ENCODE measurements at places on chromosomes 3 and 15.

DNA sequence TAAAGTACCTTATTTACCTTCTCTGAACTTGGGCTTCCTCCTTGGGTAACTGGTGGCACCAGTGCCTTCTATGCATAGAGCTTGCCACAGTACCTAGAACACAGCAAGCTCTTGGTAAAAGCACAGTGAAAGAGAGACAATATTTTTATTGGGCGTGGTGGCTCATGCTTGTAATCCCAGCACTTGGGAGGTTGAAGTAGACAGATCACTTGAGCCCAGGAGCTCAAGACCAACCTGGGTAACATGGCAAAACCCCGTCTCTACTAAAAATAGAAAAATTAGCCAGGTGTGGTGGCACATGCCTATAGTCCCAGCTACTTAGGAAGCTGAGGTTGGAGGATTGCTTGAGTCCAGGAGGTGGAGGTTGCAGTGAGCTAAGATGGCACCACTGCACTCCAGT lies 285.1 kb downstream of the PTPRG start:
- no peak for DNase-seq

- DNase-seq = no peak
Measured at GRCh38 chr3:157672061-157672460, 168.8 kb upstream of the VEPH1 start.

DNA sequence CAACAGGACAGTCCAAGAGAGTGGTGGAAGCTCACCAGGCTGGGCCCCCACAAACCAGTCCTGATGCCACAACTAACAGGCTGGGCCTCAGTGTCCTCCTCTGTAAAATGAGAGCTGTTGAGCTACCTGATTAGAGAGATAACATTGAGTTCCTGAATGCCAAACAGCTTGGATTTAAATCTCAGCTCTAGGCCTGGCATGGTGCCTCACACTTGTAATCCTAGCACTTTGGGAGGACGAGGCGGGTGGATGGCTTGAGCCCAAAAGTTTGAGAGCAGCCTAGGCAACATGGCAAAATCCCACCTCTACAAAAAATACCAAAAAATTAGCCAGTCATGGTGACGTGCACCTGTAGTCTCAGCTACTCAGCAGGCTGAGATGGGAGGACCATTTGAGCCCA lies 20.1 kb upstream of the TMCC1 start:
- no peak for DNase-seq

GRCh38 chr15:75928680-75929608 lies 25.3 kb downstream of the FBXO22 start:
- no peak for DNase-seq

DNA sequence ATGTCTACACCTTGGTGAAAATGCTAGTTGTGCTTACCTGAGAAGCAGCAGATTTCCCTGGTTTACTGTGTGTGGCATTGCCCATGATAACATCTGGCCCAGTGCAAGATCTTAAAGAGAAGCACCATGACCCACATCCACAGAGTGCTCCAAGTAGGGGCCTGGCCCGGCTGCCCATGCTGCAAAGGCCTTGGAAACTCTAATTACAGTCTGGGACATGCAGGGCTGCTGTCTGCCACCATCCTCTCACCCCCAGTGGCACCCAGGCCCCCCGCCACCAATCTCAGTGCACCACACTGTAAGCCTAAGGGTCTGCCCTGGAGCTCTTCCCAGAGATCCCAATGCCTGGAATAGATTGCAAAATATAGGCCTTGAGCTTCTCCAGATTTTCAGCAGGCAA lies 132.6 kb downstream of the CHDH start:
- no peak for DNase-seq

DNA sequence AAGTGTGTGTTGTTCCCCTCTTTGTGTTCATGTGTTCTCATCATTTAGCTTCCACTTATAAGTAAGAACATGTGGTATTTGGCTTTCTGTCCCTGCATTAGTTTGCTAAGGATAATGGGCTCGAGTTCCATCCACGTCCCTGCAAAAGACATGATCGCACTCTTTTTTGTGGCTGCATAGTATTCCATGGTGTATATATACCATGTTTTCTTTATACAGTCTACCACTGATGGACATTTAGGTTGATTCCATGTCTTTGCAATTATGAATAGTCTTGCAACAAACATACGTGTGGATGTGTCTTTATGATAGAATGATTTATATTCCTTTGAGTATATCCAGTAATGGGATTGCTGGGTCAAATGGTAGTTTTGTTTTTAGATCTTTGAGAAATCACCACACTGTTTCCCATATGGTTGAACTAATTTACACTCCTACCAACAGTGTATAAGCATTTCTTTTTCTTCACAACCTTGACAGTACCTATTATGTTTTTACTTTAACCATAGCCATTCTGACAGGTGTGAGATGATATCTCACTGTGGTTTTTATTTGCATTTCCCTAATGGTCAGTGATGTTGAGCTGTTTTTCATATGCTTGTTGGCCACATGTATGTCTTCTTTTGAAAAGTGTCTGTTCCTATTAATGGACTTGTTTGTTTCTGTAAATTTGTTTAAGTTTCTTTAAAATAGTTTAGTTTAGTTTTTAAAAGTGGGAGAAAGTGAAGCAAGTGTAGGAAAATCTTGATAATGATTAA lies 21.9 kb upstream of the SLC30A4 start:
- DNase-seq = no peak

- no peak for DNase-seq
Measured at GRCh38 chr3:113268311-113268710, 57.0 kb downstream of the BOC start.

DNA sequence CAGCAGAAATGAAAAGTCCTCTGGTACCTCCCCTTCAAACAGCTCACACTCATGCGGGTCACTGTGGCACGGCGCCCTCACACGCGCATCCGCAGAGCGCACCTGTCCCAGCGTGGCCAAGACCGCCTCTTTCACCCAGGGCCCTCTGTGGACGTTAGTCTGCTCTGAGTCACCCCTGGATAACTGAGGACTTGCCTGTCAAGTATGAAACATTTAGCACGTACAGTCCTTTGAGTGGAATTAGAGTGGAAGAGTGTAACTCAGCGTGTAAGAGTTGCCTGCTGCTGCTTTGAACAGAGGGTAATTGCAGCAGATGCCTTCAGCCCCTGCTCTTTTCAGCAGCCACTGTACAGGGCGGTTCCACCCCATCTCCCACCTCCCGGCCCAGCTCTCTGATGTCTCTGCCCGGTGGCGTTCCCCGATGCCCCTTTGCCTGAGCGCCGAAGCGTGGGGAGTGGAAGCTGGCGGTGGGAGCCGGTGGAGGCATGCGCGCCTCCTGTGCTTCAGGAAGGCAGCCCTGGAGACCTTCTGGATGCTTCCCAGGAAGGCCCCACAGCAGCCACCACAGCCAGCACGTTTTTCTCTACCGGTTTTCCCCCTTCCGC lies 23.0 kb downstream of the CPN2 start:
- DNase-seq = no peak

- peak; percentile 25 for DNase-seq
Measured at GRCh38 chr3:62843508-62843907, 31.7 kb downstream of the CADPS start.

DNA sequence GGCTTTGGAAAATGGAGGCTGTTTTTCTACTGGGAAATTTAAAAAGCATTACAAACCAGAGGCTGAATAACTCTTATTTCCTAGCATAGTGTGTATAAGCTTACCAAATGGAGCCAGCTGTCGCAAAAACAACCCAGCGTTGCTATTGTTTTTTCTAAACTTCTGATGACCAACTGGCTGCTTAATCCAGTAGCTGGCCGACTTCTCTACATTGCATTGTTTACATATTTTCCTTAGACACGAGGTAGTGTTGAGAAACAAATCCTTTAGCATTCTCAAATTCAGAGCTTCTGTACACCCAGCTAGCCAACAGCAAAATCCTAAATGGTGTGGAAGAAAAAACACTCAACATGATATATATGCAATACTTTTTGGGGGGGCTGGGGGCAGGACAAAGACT lies 161.0 kb upstream of the ADAMTS9 start:
- DNase-seq = no peak

DNA sequence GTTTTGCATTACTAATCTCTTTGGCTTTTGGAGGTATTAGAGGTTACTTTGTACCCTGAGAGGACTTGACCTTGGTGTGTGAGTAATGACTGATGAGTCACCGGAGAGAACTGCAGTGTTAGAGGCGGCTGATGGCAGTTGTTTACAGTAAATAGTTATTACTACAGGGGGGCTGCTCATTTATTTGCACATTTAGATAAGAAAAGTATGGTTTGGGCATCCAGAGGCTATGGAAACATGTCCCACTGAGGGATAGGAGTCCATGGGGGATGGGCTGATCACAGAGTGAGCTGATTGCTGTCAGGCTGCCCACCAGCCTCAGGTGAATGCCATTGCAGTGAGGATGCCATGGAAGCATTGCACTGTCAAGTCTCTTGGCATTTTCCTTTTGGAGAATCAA lies 17.3 kb upstream of the STAC start:
- DNase-seq = no peak

DNA sequence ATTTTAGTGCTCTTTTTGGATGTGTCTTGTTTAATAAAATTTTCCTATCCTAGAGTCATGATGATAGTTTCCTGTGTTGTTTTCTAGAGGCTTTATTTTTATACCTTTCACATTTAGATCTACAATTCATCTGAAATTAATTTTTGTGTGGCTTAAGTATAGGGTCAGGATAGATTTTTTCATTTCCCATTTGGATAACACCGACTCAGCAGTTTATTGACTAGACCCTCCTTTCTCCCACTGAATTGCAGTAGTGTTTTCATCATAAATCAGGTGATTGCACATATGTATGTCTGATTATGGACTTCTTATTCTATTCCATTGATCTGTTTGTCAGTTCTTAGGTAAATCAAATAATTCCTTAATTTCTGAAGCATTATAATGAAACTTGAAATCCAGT lies 10.4 kb downstream of the PRR23A start:
- DNase-seq = no peak

GRCh38 chr15:98621021-98621420 lies 27.3 kb upstream of the IGF1R start:
- DNase-seq = no peak

DNA sequence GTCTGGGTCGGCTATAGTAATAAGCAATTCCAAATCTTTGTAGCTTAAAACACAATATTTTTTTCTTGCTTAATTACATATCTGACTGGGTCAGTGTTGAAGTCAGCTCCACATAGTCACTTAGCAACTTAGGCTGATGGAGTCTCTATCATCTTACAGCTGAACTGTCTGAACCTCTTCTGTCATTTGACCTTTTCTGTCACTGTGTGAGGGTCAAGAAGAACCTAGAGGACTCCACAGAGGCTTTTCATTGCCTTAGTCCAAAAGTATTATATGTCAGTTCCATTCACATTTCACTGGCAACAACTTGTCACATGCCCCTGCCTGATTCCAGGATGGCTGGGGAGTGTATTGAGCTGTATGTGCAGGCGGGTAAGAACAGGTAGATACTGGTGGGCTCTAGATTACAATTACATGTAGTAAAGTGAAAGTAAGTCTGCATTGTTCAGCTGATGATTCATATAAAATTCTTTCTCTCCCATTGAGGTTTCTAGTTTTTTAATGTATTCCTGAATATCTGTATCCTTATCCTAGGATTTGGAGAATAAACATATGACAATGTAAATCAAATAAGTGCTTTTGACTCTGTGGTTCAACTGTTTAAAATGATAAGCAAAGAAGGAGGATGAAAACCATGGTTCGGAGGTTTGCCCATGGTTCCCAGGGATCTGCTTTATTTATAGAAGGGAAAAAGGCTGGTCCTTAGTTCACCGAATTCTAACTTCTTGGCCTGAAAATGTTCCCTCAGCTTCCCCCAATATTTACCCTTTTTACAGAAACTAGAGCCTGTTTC lies 5.8 kb upstream of the ARPP21 start:
- DNase-seq = no peak

DNA sequence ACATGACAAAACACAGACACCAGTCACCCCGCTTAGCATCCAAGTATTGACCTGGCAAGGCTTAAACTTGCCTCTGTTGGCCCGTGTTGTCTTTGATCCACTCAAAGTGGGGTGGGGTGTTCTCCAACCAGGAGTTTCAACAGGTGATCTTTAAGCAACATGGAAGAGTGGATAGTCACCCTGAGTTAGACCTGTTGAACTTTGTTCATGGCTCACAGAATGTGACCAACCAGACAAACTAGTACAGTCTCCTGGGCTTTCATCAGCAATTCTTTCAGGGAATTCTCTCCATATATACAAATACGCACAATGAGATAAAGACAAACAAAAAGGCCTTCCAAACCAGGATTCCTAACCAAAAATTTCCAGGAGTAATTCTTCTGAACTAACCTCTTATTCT lies 11.9 kb downstream of the LEKR1 start:
- no peak for DNase-seq

GRCh38 chr15:90001062-90001682 lies at the start of gene ZNF710:
Gene ZNF710 (plus strand): TSS chr15:90001324. CDS start chr15:90067138, 65,814 bp downstream.
- DNase-seq = peak; percentile 49

DNA sequence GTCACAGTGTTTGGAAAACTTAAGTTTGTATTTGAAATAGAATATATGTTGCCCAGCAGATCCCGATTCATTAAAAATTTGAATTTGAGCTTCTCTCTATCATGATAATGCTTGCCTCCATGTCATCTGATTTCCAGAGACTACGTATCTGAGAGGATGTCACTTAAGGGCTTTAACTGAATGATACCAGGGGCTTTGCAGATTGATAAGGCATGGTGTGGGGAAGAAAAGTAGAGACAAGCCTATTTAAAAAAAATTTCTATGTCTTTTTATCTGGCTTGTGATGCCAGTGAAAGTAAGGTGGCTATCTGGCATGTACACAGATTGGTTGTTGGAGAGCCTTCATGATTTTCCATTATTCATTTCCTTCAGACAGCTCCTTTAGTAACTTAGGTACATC lies 72.7 kb downstream of the UBE2E2 start:
- no peak for DNase-seq

GRCh38 chr3:43969944-43970343 lies 271.7 kb upstream of the TOPAZ1 start:
- no peak for DNase-seq

DNA sequence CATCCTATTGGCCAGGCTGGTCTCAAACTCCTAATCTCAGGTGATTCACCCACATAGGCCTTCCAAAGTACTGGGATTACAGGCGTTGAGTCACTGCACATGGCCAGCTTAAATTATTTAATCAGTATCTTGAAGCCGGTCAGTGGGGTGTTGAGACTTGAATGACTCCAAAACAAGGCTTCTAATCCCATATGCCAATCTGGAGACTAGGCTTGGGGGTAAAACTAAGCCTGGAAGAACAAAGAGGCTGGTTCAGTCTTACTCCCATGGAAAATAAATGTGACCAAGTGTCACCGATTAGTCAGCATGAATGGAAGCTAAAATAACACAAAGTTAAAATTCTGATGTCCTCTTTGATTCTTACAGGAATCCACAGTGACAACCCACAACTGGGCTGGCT lies 509.1 kb downstream of the FOXP1 start:
- DNase-seq = no peak

GRCh38 chr3:100963041-100963440 lies 30.2 kb downstream of the ABI3BP start:
- no peak for DNase-seq
